SK-MEL-5 (cell line): ENCODE measurements at places on chromosomes 3 and 15. TPM values are rescaled to one million over a fixed set of nuclear protein-coding genes. Genes with fewer than 3 reads are reported as not detected.
A peak's percentile ranks its signal among the peaks of the same experiment; 100 is the strongest.

Gene CMC1
- 18.8 and 21.3 TPM in 2 replicates for total RNA-seq

Gene PRKCD
- 3.3 and 4.0 TPM in 2 replicates for total RNA-seq

Gene TMEM40
- not detected in 2 replicates for total RNA-seq

Gene PPARG
- total RNA-seq: 3.2 and 3.3 TPM in 2 replicates

Gene ATP2B2
- total RNA-seq: not detected in 2 replicates

Gene OPA1
- total RNA-seq: 133 and 142 TPM in 2 replicates

Gene CCR2
- total RNA-seq: not detected in 2 replicates

Gene SPINK8
- total RNA-seq: not detected in 2 replicates

Gene CACNA2D2
- total RNA-seq: 0.21 and 0.80 TPM in 2 replicates

Gene PARP3
- 7.2 and 7.9 TPM in 2 replicates for total RNA-seq

Gene BHLHE40
- total RNA-seq: 61.3 and 81.0 TPM in 2 replicates

Gene PAK6
- not detected in 2 replicates for total RNA-seq

Gene KIF7
- total RNA-seq: 2.1 and 2.3 TPM in 2 replicates

Gene FAM81A
- 21.2 and 22.7 TPM in 2 replicates for total RNA-seq

Gene MYL3
- not detected in 2 replicates for total RNA-seq

- peak; percentile 4 for DNase-seq
Observed at GRCh38 chr3:10744098-10744465, 71.9 kb upstream of the SLC6A11 start.

GRCh38 chr15:25811481-25811906 lies 51.6 kb downstream of the ATP10A start:
- DNase-seq: no peak

DNA sequence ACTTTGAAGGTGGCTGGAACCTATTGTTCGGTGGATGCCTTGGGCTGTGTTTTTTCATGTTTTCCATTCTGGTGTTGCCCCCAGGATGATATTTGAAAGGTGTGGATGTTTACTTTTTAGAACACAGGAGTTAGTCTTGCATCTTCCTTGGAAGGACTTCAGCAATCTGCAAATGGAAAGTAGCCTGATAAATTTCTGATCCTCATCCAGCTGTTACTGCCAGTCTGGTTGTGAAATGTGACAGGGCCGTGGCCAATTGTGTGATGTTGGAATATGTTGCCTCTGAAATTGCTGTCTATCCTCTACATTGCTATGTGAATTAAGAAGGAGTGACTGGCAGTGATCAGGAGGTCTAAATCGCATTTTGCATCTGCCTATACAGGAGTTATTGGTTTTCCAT lies 382.5 kb upstream of the C2CD4B start:
- DNase-seq: no peak

GRCh38 chr15:79943820-79944219 lies 27.2 kb downstream of the BCL2A1 start:
- no peak for DNase-seq

- no peak for DNase-seq
Observed at GRCh38 chr3:54932606-54933005, 4.7 kb upstream of the LRTM1 start.

DNA sequence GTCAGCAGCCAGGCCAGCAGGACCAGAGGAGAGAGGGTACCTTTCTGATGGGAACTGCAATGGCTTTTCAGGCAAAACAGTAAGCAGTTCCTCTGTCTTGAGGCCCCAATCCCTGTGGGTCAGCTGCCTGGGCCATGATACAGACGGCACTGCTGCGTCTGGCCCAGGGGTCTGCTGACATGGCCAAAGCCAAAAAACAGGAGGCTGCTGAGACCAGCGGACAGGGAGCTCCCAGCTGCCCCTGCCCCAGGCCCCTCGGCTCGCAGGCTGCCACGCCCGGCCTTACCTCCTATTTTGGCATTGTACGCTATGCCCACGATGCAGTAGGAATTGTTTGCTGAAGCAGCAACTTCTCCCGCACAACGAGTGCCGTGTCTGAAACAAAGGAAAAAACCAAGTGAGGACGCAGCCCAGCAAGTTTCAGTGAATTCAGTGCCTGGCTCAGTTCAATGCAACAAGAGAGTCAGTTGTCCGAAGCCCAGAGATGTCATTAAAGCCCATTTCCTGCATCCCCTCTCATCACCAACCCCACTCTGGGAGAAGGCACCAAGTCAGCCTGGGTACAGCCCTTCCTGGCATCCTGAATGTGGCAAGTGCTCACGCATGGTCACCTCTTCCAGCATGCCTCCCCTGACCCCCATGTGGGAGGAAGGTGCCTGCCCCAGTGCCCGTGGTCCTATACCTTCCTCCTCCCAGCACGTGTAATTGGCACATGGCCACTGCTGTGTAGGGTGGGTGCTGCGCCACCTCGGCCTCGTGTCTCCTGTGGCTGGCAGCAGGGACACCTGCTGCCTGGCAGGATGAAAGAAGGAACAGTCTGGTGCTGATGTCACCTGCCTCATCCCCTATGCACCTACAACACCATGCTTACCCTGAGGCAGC lies 61.7 kb downstream of the PCSK6 start:
- no peak for DNase-seq

- peak; percentile 78 for DNase-seq
Observed at GRCh38 chr3:155015776-155016436, 64.2 kb upstream of the MME start.

- DNase-seq: no peak
Observed at GRCh38 chr3:161137260-161137659, 32.1 kb upstream of the B3GALNT1 start.

DNA sequence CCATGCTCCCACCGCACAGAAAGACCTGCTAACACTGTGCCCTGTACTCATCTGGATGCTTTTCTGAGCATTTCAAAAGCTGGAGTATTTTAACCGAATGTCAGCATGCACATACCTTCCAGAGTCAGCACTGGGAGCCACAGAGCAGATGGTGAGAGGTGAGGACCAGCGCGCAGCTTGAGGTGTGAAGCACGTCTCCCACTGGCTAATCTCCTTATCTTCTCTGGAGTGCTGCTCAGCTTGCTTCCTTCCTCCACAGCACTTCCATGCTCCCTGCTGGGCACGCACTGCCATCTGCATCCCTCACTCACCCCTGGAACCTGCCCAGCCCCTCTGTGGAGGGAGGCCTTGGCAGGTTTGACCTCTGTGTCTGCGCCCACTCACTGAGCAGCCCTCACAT lies at the start of gene GNB5:
GNB5 (minus strand) TSS at position 186 of the 400 bp plus-strand sequence. CDS start 6,716 bp downstream, outside the sequence.
- DNase-seq: no peak

DNA sequence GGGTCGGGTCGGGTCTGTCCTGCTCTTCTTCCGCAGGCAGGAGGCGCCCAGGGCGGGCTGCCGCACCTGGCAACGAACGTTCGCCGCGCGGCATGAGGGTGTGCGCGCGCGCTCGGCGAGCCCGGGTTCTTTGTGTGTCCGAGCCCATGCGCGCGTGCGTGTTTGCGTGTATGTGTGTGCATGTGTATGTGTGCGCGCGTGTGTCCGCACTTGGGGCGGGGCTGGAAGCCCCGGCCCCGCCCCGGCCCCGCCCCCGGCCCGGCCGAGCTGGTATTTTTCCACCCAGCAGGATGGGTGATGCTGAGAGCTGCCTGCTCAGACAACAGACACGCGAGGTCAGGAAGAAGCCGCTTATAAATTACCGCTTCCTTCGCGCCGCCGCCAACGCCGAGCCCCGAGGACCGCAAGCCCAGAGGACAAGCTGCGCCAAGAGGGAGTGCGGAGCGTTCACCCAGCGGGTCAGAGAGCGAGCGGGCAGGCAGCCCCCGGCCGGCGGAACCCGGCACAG lies at the start of gene SLC6A6:
SLC6A6 (plus strand) TSS at position 303 of the 508 bp plus-strand sequence. CDS start 41,029 bp downstream, outside the sequence.
- DNase-seq: peak; percentile 92

DNA sequence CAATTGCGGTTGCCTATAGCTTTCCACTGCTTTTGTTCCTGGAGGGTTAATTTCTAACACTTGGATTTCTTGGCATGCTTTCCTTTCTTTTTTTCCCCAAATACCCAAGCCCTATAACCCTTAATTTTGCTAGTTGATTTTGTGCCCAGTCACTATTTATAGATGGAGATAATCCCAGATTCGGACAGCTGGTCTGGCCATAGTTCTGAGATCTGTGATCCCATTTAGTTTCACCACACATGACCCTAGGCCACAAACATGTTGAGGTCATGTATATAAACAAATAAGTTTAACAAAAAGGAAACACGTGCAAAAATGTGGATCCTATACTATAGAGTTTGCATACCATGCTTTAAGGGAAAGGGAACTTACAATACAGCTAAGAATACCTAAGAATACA lies 111.4 kb downstream of the ZMAT3 start:
- DNase-seq: no peak

GRCh38 chr15:34049112-34049511 lies 10.1 kb upstream of the AVEN start:
- DNase-seq: no peak

DNA sequence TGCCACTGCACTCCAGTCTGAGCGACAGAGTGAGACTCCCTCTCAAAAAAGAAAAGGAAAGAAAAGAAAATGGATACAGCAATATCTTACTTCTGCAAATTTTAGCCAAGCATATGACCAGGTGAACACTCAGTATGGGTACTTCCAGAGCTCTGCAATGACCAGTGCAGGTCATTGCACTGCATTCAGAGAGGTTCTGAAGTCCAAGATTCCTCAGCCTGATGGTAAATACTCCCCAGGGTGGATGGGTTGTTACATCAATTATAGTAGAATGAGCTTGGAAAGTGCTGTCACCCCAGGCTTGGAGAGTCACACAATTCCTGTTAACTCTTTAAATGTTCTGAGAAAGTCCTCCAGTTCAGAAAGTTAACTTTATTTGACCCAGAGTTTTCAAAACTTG lies 103.7 kb downstream of the RPLP1 start:
- DNase-seq: no peak

DNA sequence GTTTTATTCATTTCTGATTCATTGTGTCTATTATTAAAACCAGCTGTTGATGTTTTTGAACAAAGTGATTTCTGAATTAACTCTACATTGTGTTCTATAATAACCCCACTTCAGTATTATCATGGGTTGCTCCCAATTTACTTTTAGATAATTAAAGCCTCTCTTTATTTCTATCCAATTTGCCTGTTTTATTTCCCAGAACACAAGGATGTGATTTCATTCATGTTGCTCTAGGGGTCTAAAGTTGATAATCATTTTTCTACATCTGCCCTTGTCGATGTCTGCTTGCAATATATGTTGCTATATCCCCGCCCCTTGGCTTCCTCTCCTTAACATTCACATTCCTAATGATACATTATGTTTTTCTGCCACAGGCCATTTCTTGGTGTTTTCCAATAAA lies 747.3 kb downstream of the CADM2 start:
- no peak for DNase-seq

- DNase-seq: peak; percentile 96
Observed at GRCh38 chr15:77607894-77608261, 24.8 kb downstream of the LINGO1 start.

GRCh38 chr3:184825121-184825820 lies 13.3 kb downstream of the VPS8 start:
- DNase-seq: no peak

DNA sequence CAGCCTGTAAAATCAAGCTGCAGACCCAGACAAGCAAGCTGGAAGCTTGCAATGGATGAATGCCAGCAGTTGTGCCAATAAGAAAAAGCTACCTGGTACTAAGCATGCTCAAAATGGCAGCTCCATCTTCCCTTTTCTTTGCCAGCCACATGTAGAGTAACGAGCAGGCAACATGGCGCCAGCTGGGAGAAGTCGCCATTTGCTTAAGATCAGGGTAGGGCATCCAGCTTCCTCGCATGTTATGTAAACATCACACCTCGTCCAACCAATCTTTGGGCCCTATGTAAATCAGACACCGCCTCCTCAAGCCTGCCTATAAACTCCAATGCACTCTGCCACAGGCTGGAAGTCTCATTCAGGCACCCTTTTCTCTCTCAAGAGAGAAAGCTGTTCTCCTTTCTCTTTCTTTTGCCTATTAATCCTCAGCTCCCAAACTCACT lies 973.9 kb downstream of the FHIT start:
- DNase-seq: peak; percentile 50

DNA sequence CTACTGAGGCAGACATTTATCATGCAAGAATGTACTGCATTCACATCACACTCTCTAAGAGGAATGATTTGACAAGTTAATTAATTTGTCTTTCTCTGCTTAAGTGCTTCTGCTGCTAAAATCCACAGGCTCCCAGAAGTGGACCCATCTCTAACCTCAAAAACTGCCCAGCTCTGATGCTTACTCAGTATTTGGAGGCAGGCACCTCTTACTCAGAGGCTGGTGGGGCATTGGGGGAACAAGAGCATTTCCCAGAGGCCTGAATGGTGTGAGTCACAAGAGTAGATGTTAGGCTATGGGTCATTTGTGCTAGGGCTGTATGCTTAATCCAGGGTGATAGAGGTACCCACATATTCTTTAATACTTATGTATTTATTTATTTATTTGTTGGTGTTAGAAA lies 34.4 kb upstream of the HCN4 start:
- DNase-seq: no peak

GRCh38 chr3:33438881-33439545 lies 1.2 kb downstream of the UBP1 start:
- DNase-seq: peak; percentile 25

DNA sequence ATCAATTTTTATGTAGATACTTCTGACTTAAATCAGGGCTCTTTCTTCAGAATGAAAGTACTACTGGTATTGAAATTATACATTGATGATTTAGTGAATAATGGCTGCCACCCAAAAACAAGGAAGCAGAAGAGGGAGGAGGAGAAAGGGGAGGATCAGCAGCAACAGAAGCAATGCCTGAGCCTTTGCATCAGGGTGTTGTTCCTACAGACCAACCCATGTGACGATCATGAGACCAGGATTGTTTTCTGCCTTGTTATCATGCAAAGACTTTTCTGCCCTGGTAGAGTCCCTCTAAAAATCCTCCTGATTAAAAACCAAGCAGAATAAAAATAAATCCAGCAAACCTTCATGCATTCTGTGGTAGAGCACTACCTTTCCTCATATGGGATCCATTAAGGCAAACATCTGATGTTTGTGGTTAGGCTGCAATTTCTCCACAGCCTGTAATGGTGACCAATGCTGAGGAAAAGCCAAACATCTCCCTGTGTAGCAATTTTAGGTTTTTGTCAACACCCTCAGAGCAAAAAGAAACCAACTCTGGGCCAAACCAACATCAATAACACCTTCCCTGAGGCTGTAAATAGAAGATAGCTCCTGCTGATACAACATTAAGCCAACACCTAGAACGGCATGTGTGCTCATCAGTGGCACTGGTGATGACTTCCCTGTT lies 191.7 kb downstream of the ATP8B4 start:
- no peak for DNase-seq

GRCh38 chr15:58484791-58485600 lies 53.2 kb downstream of the LIPC start:
- DNase-seq: no peak

- no peak for DNase-seq
Observed at GRCh38 chr3:145754605-145755289, 406.2 kb downstream of the PLOD2 start.

GRCh38 chr3:126939733-126940132 lies 43.2 kb upstream of the PLXNA1 start:
- no peak for DNase-seq

- no peak for DNase-seq
Observed at GRCh38 chr3:13266005-13266404, 154.1 kb downstream of the NUP210 start.

GRCh38 chr3:127488740-127489139 lies 101.8 kb downstream of the TPRA1 start:
- no peak for DNase-seq

DNA sequence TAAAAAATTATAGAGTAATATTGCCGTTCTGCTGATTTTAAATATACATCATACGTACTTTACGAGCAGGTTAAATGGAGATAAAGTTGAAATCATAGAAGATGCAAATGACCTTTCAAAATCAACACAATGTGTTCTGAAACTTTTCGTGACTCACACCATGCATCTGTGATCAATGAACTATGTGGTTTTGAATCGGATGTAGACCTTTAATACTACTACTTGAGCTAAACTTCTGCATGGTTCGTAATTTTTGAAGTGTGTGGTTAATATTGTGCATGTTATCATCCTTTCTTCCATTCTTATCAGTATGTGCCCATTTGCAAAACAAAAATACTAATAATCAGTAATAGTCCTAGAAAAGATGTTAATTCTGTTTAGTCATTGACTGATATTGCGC lies 58.9 kb downstream of the GASK1A start:
- DNase-seq: no peak
